ENCODE measurements at places on chromosomes 16 and 17.
A peak's percentile ranks its signal among the peaks of the same experiment; 100 is the strongest.

GRCh38 chr17:9174779-9175574, 153.7 kb downstream of the NTN1 start:
- DNase-seq: no peak

- DNase-seq: no peak
Observed at GRCh38 chr16:1078579-1079021, 6.1 kb downstream of the SSTR5 start.

DNA sequence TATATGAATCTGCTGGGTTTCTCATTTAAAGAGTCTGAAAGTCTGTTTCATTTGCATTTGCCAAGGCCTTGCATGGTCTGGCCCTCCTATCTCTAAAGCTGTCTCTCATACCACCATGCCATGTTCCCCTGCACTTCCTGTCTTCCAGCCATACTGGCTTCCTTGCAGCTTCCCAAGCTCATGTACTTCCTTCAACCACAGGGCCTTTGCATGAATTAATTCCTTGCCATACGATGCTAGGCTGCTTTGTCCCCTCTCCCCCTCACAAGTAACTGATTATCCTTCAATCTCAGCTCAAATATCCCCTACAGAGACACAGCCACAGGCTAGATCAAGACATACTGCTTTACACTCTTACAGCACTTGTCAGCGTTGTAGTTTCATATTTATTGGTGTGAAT, 5.8 kb downstream of the CRYM start:
- DNase-seq: no peak

- no peak for DNase-seq
Observed at GRCh38 chr17:61314368-61315078, 85.1 kb upstream of the TBX2 start.

- peak; percentile 75 for DNase-seq
Observed at GRCh38 chr17:48830840-48831548, at the start of gene CALCOCO2. Gene CALCOCO2 (plus strand): TSS chr17:48831035. CDS start chr17:48841708, 10,673 bp downstream.

GRCh38 chr16:89842471-89843408, 14.5 kb downstream of the SPIRE2 start:
- DNase-seq: no peak

- no peak for DNase-seq
Observed at GRCh38 chr17:82399041-82399441, 19.1 kb upstream of the HEXD start.

GRCh38 chr16:57084257-57084770, 8.1 kb upstream of the CPNE2 start:
- DNase-seq: peak; percentile 83

DNA sequence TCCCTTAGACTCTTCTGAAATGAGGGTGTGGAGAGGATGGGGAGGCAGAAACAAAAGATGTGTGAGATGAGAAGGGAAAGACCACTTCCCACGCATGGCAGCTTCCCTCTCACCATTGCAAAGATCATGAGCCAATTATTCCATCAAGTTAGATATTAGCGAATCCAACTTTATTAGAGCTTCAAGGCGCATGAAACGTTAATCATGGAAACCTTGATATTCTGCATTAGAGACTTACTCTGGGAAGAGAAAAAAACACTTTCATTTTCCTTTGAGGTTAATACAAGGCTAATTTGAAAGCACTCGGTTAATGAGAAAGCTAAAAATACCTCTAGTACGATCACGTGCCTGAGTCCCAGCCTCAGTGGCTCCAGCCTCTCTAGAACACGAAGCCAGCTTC, 220.6 kb upstream of the RPL38 start:
- DNase-seq: no peak

- no peak for DNase-seq
Observed at GRCh38 chr17:67557052-67557845, 160.5 kb upstream of the NOL11 start.

DNA sequence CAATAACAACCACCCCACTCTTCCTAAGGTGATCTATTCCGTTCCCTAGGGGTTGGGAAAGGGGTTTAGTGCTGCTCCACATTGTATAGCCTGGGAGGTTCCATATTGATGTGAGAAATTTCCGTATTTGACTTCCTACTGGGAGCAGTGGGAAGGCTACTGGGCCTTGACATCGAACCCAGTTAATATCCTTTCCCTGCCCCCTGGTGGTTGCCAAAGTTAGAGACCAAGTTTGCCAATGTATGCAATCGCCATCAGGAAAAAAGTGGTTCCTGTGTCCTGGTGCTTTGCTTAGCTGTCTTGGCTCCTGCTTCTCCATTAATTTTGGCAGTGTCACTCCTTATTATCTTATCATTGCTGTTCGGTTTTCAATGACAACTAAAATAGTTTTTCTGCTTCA, 914.9 kb downstream of the KCNJ2 start:
- DNase-seq: no peak

GRCh38 chr16:68802190-68802589, 41.1 kb upstream of the TANGO6 start:
- DNase-seq: no peak

GRCh38 chr17:21677126-21677910, 15.0 kb upstream of the KCNJ18 start:
- no peak for DNase-seq

GRCh38 chr16:53080345-53081031, 25.7 kb downstream of the CHD9 start:
- no peak for DNase-seq

DNA sequence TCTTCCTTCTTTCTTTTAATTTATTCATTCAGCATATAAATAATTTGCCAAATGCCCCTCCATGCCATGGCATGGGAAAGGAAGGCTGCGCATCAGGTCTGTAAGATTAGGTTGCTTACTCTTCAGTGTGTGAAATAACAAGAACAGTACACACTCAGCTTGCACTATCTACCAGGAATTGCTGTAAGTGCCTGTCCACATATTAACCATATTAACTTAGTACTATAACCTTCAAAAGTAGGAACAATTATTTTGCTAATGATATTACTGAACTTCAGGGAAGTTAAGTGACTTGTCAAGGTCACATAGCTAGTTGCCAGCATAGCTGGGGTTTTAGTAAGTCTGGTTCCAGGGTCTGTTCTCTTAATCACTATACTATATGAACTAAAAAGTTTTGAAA, 89.2 kb upstream of the PMFBP1 start:
- no peak for DNase-seq

GRCh38 chr17:65953316-65954147, 238.4 kb downstream of the CEP112 start:
- no peak for DNase-seq

DNA sequence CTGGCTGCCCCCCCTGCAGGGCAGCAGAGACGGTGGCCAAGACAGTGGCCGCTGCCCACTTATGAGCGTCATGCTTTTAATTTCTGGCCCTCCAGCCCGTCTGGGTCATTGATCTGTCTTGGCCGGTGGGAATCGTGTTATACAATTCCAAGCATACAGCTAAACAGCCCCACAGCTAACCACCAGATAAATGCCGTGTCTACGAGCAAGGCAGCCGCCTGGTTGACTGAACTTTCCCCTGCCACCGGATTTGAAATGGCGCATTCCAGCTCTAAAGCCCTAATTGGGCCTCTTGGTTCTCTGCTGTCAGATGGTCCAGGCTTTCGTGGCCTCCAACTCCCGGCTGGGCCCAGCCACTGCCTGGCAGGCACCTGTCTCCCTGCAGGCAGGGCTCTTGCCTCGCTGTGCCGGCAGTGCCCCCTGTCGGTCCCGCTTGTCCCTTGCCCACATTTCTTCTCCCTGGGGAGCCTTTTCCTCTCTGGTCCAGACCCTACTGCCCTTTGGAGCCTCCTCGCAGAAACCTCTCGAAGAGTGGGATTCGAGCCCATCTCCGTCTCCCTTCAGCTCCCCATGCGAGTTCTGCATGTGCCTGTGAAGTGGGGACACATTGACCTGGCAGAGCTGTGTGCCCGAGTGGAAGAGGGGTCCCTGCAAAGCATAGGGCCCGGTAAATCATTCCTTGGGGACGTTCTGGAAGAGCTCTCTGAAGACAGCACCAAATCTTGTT, 1.8 kb upstream of the RBFOX3 start:
- DNase-seq: no peak

DNA sequence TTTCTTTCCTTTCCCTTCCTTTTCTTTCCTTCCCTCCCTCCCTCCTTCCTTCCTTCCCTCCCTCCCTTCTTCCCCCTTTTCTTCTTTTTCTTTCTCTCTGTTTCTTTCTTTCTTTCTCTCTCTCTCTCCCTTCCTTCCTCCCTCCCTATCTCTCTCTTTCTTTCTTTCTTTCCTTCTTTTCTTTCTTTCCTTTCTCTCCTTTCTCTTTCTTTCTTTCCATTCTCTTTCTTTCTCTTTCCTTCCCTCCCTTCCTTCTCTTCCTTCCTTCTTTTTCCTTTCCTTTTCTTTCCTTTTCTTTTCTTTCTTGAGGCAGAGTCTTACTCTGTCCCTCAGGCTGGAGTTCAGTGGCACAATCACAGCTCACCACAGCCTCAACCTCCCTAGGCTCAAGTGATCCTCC, 31.0 kb downstream of the DEXI start:
- DNase-seq: no peak

- no peak for DNase-seq
Observed at GRCh38 chr17:29619251-29619650, 3.5 kb downstream of the CORO6 start.
